ENCODE measurements at places on chromosomes 7 and 10. TPM values are rescaled to one million over a fixed set of nuclear protein-coding genes. Genes with fewer than 3 reads are reported as not detected.

DNA sequence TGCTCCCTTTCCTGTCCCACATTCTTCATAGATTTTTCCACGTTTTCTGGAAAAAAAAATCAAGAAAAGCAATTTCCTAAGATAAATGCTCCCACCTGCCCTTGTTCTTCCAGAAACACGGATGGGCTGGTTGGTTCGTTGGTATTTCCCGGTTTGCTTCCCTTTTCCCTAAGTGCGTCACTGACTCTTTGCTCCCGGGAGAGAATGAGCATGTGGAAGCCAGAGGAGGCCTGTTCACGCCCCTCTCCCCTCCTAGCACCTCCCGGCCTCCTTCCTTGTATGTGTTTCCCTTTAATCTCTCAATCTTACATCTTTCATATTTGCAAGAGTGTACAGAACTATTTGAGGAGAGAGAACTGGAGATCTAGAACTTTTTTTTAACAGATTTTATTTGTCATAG, 442.0 kb downstream of the GFRA1 start:
- no peak for DNase-seq

DNA sequence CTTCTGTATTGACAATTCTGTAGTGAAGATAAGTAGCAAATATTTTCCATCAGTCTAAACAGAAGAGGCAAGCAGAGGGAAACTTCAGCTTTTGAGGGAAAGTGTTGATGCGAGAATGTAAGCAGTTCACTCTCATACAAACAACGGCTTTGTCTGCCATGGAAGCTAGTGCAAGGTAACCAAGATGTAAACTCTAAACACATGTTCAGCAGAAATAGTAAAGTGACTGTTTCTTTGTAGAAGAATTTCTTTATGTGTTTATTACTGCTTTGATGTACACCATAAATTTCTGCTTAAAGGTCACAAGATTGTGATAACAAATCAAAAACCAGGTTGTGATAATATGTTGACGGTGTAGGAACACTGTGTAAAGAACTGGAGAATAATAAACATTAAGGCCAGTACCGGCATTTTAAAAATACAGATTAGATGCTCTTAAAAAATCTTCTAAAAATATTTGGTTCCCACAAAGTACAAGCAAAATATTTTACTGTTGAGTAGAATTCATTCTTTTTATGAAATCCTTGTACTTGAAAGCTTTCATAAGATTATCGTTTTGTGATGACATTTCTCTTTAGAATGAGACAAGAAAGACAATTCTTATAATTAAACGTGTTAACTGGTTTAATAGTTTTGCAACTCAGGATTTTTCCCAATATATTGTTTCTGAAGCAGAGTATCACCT, 34.2 kb downstream of the SEMA3C start:
- no peak for DNase-seq

The C10orf67 gene
- 0.09 TPM for total RNA-seq

- DNase-seq, result no peak
Measured at GRCh38 chr7:92731335-92732063, 104.9 kb downstream of the CDK6 start.

The TMEM176B gene
- total RNA-seq, result not detected

The NAT16 gene
- total RNA-seq, result not detected

All from NCI-H460 (cell line).